Hepatic stellate cell (primary cell): ENCODE measurements at places on chromosomes 6 and 20.

GRCh38 chr6:133026705-133027104 is 212.3 kb downstream of the RPS12 start:
- DNase-seq = no peak

DNA sequence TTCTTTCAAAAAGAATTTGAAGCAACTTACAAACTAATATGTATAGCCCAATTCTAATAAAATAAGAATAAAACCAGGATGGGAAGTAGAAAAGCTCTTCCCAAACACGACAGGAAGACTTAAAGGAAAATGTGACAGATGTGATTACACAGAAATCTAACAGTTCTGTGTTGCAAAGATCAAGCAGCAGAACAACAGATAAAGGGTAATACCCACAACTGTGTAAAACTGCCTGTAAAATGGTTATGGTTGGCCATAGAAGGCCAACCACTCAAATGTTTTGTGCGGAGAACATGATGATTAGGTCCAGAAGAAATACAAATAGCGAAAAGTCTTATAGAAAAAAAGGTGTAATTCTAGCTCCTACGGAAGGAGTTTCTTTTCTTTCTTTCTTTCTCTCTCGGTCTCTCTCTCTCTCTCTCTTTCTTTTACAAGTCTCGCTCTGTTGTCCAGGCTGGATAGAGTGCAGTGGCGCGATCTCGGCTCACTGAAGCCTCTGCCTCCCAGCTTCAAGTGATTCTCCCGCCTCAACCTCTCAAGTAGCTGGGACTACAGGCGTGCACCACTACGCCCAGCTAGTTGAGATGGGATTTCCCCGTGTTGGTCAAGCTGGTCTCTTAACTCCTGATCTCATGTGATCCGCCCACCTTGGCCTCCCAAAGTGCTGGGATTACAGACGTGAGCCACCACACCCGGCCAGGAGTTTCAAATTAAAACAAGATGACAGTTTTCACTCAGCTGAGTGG is 128.5 kb downstream of the QRSL1 start:
- DNase-seq = no peak

DNA sequence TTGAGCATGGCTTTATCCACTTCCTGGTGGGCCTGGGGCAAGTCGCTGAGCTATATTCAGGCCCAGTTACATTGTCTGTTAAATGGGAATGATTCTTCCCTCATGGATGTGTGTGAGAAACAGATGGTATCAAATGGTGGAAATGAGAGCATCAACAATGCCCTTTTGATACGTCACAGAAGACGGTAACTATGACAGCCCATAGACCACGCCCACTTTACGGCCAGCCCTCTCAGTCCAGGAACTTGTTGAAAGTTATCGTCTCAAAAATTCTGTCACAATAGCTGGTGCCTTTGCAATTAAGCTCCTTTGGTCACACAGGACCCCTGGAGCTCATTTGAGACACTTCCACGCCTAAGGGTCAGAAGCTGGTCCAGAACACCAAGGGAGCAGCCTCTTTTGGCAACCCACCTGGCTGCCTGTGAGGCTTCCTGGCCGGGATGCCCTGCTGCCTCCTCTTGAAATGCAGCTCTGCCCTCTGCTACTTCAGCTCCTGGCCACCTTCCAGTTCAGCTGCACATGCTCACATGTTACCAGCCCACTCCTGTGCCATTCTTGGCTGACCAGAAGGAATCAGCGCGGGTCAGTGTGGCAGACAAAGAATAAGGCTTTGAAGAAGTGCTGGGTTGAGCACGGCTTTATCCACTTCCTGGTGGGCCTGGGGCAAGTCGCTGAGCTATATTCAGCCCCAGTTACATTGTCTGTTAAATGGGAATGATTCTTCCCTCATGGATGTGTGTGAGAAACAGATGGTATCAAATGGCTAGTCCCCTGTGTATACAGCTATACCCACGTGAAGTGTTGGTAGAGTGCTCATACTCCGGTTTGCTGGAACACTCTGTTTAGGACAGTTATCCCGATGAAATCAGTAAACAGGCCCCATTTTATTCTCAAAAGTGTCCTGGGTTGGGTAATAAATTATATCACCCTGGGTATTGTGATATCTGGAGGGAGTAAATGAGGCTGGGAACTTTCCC is 199.2 kb upstream of the SUPT3H start:
- DNase-seq = no peak

- DNase-seq = no peak
Measured at GRCh38 chr6:132964101-132964867, 149.9 kb downstream of the RPS12 start.

DNA sequence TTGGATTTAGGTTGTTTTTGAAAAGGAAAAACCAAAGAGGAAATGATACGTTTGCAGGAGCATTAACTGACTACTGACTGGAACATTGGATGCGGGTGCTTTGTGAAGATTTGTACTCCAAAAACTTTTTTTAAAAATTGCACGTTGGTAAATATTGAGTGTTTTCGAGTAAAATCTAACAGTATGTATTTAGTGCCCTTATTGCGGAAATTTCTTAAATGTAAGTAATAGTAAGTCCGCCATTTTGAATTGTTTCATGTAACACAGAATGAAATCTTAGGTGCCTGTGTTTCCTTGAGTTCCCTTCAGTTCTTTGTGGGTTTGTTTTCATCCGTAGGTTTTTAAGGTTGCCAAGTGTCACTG is 15.2 kb upstream of the LIN28B start:
- DNase-seq = no peak

GRCh38 chr6:84731401-84731800 is 33.0 kb downstream of the TBX18 start:
- DNase-seq = no peak

DNA sequence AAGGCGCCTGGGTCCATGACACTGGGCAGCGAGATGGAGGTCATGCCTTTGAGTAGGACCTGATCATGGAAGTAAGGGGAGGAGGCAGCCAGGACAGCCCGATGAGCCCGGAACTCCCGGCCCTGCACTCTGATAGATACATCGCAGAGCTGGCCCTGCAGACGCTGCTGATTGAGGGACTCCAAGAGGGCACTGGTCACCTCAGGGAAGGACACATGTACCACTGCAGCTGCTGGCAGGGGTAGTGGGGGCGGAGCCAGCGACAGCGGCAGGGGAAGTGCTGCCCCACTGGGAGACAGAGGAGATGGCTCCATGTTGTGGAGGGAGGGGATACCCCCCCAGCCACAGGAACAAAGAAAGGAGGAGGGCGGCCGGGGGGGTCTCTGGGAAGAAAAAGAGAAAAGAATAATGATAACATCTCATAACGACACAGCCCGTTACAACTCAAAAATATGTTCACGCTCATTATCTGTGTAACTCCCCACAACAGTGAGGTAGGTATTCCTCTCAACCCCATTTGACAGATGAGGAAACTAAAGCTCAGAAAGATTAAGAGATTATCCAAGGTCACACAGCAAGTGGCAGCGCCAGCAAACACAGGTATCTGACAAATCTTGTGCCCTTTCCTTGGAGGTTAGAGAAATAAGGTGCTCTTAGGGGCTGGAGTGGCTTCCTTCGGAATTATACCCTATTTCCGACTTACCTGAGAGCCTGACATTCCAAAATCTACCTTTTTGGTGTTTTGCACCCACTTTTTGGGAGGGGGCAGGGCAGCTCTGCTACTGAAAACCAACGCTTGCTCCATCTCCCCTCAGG is 733 bp downstream of the ZBTB22 start:
- DNase-seq = no peak

DNA sequence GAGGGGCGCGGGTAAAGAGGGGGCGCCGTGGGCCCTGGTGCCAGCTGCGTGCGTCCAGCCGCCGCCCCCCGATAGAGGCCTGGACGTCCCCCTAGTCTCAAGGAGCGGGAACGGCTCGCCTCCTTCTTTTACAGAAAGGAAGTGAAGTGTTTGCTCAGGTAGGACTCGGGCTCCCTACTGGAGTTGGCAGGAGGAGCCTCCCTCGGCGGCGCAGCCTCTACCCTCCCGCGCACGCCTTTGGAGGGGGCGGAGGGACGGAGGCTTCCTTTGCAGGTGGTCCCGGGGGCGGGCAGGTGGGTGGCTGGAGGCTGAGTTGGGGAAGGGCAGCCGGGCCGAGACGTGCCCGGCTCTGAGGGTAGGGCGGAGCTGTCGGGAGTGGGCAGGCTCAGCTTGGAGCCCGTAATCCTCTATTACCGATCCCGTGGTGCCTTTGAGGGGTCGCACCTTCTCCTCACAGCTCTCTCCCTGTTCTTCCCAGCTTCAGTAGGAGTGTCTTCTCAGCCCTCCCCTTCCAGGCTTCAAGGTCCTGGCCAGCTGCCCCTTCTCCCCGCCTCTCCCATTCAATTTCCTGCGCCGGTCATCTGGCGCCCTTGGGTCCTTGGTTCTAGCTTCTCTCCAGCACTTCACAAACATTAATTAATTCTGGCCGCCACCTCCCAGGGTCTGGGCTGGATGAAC is 728 bp downstream of the ITPR3 start:
- DNase-seq = no peak

DNA sequence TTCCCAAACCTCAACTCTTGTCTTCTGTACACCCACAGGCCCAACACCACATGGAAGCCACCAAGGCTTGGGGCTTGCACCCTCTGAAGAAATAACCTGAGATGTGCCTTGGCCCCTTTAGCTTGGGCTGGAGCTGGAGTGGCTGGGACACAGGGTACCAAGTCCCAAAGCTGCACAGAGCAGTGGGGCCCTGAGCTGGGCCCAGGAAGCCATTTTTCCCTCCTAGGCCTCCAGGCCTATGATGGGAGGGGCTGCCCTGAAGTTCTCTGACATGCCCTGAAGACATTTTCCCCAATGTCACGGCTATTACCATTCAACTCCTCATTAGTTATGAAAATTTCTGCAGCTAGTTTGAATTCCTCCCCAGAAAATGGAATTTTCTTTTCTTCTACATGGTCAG is 163.2 kb upstream of the ARID1B start:
- DNase-seq = no peak

GRCh38 chr20:3128275-3128984 is 31.2 kb downstream of the FASTKD5 start:
- no peak for DNase-seq

DNA sequence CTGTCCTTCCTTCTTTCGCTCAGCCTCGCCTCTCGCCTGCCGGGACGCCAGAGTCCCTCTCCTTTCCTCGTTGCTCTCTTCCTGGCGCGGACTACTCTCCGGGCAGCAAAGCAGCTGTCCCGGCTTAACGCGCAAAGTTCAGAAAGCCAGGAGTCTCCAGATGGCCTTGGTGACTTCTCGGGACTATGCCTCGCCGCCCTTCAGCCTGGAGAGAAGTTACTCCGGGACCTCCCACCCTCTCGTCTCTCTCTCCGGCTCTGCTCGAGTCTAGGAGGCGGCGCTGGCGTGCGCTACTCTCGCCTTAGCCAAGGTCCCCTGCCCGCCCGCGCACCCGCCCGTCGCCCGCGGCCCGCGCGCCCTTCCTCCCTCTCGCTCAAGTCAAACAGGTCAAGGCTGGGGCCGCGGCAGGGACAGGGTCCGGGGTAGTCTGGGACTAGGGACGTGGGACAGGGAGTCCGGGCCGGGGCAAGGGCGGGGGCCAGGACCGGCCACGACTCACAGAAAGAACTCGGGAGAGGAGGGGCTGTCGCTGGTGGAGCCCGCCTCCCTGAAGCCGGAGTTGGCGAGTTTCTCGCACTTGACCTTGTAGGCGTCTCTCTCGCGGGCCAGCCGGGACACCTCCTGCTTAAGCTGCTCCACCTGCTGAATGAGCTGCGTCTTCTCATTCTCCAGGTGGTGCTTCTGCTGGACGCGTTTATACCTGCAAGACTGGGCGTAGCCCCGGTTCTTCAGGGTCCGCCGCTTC is 1.5 kb downstream of the MAFB start:
- no peak for DNase-seq

DNA sequence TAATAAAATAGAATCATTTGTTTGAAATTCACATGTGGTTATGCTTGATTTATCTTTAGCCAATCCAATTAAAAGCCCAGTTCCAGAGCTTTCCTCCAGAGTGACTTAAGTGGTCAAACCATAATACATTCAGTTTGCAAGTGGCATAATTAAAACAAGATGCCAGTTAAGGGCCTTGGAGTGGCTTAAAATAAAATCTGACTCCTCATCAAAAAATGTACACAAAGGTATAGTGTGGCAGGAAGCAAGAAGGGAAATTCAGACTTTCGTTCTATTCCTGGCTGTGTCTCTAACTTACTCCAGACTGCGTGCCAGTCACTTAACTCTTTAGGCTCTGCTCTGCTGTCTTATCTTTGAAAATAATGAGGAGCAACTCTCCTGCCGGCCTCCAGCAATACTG is 251.3 kb upstream of the PRND start:
- peak; percentile 19 for DNase-seq

GRCh38 chr20:23412026-23412425 is 9.3 kb downstream of the NAPB start:
- DNase-seq = no peak

GRCh38 chr20:577167-577791 is 32.8 kb downstream of the TCF15 start:
- DNase-seq = no peak
